ENCODE measurements at places on chromosomes 11 and 22.

GRCh38 chr11:134514354-134514951 lies 102.4 kb upstream of the B3GAT1 start:
- DNase-seq = no peak

GRCh38 chr11:10412266-10412665 lies 42.8 kb upstream of the AMPD3 start:
- no peak for DNase-seq

GRCh38 chr11:127345819-127346459 lies 345.4 kb upstream of the KIRREL3 start:
- DNase-seq = no peak

DNA sequence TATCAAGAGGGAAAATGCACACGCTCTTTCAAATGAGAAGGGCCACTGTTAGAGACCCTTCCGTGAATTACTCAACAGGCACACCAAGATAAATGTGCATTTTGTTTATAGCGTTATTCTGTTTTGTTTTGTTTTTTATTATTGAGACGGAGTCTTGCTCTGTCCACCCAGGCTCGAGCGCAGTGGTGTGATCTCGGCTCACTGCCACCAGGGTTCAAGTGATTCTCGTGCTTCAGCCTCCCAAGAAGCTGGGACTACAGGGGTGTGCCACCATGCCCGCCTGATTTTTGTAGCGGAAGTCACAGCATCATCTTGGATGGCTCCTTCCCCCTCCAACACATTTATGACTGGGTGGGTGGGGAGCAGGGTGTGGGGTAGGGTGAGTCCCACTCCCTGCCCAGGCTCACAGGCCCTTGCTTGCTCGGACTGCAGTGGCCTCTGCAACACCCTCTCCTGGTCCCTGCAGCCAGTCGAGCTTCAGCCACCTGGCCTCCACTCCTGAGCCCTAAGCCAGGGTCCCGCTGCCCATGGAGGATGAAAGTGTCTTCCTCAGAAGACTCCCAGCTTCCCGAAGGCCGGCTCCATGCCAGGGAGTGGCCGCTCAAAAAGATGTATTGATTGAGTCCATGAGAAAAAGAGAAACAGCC lies 68.0 kb downstream of the RTL6 start:
- no peak for DNase-seq

GRCh38 chr11:98545544-98546175 lies 475.1 kb upstream of the CNTN5 start:
- no peak for DNase-seq

- DNase-seq = no peak
Observed at GRCh38 chr11:44557464-44557863, 8.0 kb upstream of the CD82 start.

- DNase-seq = no peak
Observed at GRCh38 chr11:118342503-118343161, at the start of gene CD3D. Gene CD3D (minus strand): TSS chr11:118342705. CDS start chr11:118342607, 98 bp downstream.

- no peak for DNase-seq
Observed at GRCh38 chr11:62127426-62127825, 3.6 kb downstream of the INCENP start.

- DNase-seq = no peak
Observed at GRCh38 chr11:94774345-94774744, 6.2 kb downstream of the AMOTL1 start.

DNA sequence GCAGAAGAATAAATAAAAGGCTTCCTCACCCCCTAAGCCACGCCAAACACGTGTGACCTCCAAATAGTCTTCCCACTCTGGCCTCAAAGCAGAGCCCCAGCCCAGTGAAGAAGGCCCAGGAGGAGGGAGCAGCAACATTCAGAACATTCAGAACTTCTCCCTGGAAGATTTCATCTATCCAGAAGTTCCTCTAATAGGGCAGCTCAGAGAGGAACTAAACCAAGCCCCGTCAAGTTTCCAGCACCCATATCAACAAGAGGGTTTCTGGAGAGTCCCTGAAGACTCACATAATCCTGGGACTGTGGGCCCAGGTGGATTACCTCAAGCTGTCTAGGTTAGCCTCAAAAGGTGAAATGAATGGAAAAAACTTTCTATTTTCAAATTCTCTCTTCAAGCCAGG lies 39.4 kb downstream of the PC start:
- DNase-seq = no peak

DNA sequence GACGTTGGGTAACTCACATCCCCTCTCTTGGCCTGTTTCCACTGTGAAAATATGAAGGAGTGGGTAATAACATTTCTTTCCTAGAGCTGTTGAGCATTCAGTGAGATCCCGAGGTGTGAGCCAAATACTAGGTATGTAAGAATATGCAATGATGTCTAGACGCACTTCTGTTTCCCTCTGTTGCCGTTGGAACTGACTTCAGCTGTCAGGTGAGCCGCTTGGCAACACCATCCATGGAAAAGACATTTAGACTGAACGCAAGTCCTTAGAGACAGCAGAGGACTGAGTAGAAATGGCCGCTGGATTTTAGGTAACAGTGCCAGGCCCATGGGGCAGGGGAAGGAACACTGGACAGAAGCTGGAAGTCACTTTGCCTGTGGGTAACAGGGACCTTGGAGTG lies 29.5 kb upstream of the SHANK2 start:
- DNase-seq = no peak

DNA sequence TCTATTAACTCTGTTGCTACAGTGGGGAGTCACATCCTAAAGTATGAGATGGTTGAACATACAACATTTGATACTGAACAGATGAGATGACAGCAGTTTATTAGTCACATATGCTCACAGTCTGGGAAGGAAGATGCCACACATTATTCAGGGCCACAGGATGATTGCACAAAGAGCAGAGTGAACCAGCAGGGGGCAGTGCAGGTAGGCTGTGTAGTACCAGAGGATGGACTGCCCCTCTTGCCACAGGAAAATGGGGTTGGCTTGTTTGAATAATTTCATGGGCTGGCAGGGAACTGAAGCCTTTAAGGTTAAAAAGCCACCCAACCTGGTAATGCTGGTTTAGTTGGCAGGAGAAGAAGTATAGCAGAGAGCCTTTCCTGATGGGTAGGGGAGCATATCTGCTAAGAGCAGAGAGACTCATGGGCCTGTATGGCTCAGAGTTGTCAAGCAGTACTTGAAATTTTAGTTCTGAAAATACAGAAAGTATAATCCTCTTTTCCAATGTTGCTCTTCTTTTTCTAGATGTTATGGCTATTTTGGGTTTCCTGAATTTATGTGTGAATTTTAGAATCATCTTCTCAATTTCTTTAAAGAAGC lies 180.4 kb upstream of the B3GAT1 start:
- DNase-seq = no peak

- no peak for DNase-seq
Observed at GRCh38 chr11:127138613-127139012, 138.0 kb upstream of the KIRREL3 start.

DNA sequence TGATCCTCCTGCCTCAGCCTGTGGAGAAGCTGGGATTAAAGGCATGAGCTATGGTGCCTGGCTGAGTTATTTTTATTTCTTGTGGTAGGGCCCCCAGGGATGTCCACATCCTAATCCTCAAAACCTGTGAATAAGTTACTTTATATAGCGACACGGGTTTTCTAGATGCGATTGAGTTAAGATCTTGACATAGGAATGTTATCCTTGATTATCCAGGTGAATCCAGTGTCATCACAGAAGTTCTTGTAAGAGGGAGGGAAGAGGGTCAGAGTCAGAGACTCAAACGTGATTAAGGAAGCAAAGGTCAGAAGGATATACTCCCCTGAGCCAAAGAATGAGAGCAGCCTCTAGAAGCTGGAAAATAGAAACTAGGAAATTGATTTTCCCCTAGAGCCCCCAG lies 117.8 kb downstream of the INSC start:
- DNase-seq = no peak

DNA sequence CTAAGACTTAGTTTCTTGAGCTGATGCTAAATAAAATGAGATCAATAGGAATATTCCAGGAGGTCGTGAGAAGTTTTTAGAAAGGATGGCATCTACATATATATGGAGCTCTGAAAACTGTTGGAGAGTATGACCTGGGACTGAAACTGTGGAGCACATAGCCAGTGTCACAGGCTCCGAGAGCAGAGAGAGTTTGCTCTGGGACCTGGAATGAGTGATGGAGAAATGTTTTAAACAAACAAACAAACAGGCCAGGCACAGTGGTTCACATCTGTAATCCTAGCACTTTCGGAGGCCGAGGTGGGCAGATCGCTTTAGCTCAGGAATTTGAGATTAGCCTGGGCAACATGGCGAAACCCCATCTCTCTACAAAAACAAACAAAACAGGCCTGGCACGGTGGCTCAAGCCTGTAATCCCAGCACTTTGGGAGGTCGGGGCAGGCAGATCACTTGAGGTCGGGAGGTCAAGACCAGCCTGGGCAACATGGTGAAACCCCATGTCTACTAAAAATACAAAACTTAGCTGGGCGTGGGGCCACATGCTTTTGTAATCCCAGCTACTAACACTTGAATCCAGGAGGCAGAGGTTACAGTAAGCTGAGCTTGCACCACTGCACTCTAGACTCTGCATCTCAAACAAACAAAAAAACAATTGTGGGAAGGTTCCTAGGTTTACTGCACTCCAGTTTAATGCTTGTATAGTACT lies 67.1 kb downstream of the SLC35F2 start:
- DNase-seq = no peak

DNA sequence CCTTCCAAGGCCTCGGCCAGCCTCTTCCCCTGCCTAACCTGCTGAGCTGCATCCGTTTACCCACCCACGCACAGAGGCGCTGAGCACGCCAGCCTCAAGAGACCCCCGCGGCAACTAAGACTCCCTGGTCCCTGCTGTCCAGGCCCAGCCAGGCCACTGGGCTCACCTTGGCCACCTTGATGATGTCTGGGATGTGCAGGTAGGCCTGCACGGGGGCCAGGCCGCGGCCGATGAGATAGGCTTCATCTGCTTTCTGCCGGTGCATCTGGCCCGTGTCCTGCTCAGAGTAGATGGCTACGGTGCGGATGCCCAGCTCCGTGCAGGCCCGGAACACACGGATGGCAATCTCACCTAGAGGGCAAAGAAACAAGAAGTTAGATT lies 14.6 kb downstream of the LRFN4 start:
- DNase-seq = no peak

DNA sequence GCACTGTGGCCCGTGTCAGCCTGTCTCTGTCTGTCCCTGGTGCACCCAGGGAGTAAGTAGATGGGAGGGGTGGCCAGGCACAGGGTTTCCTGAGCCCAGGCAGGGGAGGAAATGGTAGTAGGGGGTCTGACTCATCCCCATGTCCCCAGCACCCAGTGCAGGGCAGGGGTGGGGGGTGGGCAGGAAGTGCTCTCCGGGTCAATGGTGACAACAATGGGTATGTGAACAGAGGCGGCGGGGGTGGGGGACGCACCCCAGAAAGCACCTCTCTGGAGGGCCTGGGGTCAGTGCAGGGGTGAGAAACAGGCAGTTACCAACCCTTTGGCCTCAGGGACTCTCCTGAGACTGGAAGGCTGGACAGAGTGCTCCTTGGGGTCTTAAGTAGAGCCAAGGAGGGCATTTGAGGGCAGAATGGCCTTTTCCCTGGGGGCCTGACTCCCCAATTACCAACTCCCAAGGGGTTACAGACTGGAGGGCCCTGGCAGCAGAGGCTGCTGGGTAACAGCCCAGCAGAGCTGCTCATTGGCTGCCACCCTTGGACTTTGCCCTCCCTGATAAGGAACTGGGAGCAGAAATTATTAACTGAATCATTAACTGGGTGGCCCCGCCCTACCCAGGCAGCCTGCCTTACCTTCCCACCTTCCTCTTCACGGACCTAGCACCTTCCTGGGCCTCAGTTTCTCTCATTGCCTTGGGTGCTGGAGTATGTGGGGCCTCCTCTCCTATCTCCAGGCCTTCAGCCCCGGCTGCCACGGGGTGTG lies 4.2 kb downstream of the MYRF start:
- no peak for DNase-seq

DNA sequence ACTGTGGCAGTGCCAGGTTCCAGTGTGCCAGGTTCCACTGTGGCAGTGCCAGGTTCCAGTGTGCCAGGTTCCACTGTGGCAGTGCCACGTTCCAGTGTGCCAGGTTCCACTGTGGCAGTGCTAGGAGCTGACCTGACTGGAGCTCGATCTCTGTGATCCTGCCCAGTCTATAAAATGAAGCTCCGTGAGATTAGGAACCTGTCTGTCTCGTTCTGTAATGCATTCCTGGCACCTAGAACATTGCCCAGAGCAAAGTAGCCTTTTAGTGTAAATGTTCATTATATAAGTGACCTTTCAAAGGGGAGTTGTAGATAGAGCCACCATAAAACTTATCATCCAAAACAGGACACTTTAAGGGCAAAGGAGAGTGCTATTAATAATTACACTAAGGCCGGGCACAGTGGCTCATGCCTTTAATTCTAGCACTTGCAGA lies 36.0 kb downstream of the ART5 start:
- DNase-seq = no peak

- DNase-seq = no peak
Observed at GRCh38 chr11:67113231-67113721, 5.8 kb upstream of the KDM2A start.

DNA sequence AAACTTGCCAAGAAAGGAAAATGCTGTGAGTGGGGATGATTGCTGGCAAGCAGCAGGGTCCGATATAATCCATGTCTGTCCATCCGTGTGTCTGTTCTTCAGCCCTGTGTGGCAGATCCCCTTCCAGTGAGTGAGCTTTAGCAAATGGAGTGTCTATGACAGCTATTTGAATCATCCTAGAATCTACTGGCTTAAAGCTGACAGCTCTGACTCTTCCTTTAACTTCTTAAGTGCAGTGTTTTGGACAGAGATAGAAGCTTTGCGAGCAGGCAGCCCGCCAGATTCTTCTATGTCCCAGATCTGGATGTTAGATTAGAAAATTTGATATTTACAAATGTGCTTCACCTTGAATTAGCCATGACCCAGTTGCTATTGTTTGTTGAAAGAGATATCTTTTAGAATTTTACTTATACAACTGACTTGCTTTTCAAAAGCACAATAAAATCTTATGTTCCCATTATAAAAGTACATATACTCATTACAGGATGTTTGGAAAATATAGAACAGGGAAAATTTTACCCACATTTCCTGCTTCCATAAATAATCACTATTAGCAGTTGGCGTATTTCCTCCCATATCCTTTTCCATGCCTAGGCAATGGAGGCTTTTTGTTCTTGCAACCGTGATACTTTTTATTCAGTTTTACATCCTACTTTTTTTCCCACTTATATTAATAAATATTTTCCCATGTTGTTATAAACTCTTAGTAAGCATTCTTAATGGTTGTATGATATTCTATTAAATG lies 124.5 kb downstream of the COMMD9 start:
- no peak for DNase-seq

- DNase-seq = no peak
Observed at GRCh38 chr22:17370766-17371432, 1.6 kb downstream of the CECR2 start.

DNA sequence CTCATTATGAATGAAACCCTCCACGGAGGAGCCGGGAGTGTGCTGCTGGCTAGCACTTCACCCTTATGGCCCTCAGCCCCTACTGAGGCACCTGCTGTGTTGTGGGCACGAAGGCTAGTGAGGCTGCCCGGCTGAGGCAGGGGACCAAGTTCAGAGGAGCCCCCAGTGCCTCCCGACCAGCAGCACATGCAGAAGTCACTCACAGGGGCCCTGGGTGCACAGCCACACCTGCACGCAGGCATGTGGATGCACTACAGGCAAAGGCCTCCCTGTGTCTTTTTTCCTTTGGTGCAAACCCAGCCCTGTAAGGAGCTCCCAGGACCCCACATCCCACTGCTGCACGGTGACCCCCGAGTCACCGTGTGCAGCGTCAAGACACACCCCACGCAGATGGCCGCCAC lies 261.5 kb downstream of the BRD1 start:
- no peak for DNase-seq

Data from NCI-H2081 treated with DMSO at 0.1 percent for 48 hours (cell line).